Type B pancreatic cell (in vitro differentiated cells): ENCODE measurements at places on chromosomes 11 and 22.

DNA sequence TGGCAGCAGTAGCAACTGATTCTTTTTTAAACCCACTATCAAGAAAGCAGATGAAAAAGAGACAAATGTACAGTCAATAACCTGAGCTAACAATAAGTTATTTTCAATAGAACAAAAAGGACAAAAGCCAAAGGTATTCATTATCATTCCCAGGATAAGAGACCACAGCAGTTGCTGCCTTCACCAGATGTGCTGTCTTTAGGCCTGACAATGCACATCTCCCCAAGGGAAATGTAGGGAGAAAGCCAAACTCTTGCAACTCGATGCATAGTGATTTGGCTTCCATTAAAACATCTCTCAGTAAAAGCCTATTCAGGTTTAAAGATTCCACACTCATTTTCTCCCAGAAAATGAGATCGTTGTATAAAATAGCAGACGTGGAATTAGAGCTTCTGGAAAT, 210.7 kb downstream of the METTL15 start:
- DNase-seq, result no peak

GRCh38 chr11:6258141-6258540, 1.5 kb upstream of the CCKBR start:
- DNase-seq, result no peak

DNA sequence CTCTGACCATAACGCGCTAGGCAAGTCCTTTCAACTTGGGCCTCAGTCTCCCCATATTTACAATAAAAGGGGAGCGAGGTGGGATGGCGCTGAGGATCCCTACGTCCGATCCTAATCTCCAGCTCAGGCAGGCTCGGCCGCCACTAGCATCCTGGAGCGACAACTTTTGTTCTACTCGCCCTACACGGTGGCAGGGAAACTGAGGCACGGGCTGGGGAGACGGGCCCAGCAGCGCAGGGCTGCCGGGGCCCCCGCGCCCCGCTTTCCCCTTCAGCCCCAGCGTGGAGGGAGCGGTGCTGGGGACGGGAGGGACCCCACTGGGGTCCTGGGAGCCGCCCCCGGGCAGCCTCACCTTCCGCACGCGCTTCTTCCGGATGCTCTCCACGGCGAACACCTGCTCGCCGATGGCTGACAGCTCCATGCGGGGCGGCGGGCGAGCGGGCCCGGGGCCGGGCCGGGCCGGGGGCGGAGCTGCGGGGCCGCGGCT, 413 bp downstream of the CBX7 start:
- no peak for DNase-seq

- DNase-seq, result no peak
Measured at GRCh38 chr11:7893796-7894195, 37.3 kb downstream of the OR10A6 start.

DNA sequence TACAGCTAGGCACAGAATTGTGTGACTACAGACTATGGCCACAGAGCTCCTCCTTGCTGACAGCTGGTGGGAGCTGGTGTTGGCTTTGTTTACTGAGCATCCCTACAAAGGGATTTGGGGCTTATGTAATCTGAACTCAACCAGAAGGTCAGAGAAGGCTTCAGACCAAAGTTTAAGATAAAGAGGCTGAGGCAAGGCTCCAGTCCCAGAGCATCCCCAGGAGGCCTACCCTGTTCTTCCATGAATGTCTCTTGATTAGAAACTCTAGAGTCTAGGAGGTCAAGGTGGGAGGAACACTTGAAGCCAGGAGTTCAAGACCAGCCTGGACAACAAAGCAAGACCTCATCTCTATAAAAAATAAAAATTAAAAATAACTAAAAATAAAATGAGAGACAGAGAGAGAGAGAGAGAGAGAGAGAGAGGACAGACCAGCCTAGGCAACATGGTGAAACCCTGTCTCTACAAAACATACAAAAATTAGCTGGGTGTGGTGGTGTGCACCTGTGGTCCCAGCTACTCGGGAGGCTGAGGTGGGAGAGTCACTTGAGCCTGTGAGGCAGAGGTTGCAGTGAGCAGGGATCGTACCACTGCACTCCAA, 125.5 kb upstream of the SERPIND1 start:
- DNase-seq, result no peak

DNA sequence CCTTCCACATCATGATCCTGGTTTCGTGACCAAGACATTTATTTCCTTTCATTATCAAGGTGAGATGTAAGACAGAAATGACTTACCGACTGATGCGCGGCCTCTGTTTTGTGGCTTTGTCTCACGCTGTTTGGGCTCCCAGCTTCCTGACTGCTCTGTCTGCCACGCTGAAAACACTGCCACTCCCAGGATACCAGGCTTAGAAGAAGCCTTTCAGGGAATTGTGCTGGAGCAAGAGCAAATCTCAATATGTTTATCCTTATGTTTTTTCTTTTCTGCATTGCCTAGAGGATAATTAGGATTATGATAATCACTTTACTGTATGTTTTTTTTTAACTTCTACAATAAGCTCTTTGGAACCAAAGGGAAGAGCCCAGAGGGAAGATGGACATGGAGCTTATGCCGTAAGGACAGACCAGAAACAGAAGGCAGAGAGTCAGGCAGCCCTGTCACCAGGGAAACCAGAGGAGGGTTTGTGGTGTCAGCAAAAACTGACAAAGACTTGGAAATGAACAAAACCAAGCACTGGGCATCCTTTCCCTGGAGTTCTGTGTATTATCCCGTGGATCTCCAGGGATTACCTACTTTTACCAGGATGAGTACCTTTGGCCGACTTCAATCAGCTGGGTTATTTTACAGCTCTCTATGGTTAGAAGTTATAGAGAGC, 68.2 kb upstream of the ISX start:
- no peak for DNase-seq

- no peak for DNase-seq
Measured at GRCh38 chr11:65182258-65183170, 786 bp downstream of the CAPN1 start.

GRCh38 chr11:121656328-121657090, 203.7 kb upstream of the SORL1-AS1 start:
- DNase-seq, result no peak

DNA sequence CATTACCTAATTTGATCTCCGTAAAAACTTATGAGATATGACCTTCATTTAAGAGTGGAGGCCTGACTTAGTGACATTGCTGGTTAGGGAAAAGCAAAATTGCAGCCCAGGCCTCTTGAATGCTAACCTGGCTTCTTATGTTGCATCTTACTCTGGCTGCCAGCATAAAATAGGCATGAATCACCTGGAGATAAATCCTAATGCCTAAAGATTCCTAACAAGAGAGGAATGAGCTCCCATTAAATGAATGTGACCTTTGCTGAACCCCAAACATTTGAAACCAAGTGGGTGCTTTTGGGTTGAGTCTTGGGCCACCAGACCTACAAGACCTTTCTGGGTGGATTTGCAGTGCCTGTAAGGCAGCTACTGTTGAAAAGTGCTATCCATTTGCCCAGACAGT, 1145.6 kb upstream of the TENM4 start:
- no peak for DNase-seq

- DNase-seq, result no peak
Measured at GRCh38 chr11:2436521-2437031, 7.7 kb downstream of the TRPM5 start.

GRCh38 chr11:107741044-107741823, 29.4 kb upstream of the SLN start:
- no peak for DNase-seq

DNA sequence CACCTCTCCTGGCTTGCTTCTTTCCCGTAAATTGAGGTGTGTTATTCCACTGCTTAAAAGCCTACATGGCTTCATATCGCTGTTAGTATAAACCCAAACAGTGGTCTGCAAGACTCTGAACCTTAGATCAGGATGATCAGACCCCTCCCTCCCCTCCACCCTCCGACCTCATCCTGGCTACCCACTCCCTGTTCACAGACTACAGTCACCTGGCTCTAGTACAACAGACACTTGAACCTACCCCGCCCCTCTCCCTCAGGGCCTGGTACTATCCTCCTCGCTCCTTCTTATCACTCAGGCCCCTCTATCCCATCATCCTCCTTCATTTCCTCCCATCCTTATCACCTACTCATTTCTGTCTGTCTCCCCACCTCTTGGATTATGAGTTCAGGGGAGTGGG, 20.1 kb downstream of the PTPRJ start:
- DNase-seq, result no peak

DNA sequence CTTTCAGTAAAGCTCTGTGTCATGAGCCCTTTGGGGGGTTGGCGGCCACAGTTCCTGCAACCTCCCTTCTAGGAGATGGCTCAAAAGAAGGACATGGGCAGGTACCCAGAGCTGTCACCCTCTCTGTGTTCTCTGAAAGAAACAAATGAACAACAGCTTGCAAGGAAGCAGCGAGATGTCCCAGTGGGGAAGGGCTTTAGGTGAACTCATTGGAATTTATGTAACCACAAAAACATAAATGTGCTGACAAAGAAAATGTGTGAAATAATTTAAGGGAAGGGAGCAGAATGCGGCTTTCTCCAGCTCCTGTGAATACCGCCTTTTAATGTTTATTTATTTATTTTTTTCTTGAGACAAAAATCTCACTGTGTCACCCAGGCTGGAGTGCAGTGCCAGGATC, 3.3 kb downstream of the PARVG start:
- no peak for DNase-seq

- DNase-seq, result no peak
Measured at GRCh38 chr11:9568854-9569587, 4.4 kb upstream of the WEE1 start.

- DNase-seq, result no peak
Measured at GRCh38 chr11:57643802-57644201, 5.9 kb downstream of the YPEL4 start.

- peak; percentile 50 for DNase-seq
Measured at GRCh38 chr11:124898711-124899110, 1.0 kb upstream of the ROBO4 start.

DNA sequence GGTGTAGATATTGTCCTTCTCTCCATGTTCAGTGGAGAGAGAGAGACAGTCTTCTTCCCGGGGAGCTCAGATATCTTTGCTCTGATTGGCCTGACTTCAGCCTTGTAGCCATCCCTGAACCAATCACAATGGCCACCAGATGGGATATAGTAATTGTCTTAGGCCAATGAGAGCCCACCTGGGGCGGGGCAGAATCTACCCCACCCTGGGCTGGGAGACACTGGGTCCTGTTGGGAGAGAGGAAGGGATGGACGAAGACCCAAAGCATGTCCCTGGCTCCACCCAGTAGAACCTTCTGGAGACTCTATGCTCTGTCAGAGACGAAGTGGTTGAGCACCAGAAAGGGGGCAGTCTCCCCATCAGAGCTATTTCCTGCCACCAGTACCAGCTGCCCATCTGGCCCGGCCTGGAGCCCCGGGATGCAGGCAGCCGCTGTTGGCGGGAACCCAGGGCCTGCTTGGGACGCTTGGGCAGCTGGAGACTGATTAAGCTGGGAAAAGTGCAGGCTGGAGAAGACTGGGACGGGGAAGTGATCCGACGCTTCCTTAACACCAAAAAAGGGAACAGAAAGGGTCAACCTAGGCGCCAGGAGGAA, 31.6 kb upstream of the CBX7 start:
- no peak for DNase-seq

GRCh38 chr11:15993345-15993744, 363.0 kb downstream of the SOX6 start:
- no peak for DNase-seq

GRCh38 chr11:32198053-32198452, 107.2 kb downstream of the RCN1 start:
- no peak for DNase-seq

- DNase-seq, result no peak
Measured at GRCh38 chr11:15884141-15884540, 472.2 kb downstream of the SOX6 start.

DNA sequence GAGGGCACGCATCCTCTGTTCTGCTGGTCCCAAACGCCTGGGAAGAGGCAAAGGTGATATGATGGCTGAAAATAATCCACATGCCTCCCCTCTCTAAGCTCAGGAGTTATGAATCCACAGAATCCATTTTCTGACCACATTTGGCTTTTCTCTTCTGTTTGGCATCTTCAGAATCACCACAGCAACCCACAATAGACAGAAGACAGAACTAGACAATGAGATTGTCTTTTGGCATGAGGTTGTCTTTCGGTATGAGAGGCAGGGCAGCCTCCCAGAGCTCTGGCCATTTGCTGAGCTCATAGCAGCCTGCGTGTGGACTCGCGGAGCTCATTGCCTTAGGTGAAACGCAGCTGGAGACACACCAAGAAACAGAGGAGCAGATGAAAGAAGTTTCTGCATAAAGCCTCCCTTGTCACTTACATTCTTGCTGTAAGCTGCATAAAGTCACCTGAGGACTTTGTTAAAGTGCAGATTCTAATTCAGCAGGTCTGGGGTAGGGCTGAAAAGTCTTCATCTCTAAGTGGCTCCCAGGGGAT, 868.0 kb downstream of the NTM start:
- no peak for DNase-seq

DNA sequence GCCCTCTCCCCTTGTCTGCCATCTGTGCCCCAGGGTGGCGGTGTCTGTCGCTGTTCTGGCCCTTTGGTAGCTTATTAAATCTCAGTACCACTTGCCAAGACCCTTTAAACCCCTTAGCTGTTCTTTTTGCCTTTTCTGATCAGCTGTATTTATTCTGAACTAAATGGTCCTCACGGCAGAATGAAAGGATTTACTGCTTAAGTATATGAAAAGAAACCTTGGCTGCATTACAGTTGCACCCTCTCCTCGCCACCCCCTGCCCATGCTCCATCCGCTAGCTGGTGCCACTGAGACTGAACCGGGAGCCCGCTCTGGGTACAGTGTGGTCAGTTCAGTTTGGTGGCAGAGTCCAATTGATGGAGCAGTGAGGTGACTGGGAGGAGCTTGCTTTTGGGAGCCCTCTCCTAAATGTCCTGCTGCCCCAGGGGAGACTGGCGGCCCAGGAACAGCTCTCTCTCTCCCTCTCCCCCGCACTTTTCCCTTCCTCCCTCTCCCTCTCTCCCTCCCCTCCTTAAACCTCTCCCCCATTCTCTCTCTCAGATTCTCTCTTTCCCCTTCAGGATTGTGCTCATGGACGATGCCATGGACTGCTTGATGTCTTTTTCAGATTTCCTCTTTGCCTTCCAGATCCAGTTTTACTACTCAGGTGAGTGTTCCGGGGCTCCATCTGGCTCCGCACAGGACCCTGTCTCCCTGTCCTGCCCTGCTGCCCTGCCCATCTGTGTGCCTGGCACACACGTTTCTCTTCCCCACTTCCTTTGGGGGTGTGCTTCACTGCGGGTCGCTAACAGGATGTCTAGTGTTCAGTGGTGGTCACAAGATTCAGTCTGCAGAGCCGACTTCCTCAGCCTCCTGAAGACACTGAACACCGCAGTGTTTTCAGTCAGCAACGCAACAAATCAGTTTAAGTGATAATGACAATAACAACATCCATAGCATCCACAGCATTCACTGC, 21.8 kb downstream of the ARFGAP2 start:
- DNase-seq, result no peak

DNA sequence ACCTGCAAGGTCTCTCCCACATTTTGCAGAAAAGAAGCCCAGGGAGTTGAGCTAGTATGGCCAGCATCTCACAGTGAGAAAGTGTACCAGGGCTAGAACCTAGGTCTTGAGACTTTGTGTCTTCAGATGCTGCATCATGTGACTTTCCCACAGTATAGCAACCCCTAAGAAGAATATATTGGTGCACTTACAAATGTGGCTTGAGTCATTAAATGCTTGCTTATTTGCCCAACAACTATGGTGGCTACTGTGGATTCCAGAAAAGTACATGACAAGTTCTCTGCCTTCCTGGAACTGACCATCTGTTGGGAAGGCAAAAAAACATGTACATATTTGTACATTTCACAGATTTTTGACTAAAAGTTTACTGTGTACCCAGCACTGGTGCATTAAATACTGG, 55.0 kb downstream of the POLD3 start:
- no peak for DNase-seq

- DNase-seq, result no peak
Measured at GRCh38 chr11:17533341-17533740, 10.9 kb downstream of the USH1C start.
